ENCODE measurements at places on chromosomes 2 and 18.

GRCh38 chr2:194015751-194016150, 1641.3 kb upstream of the SLC39A10 start:
- DNase-seq: no peak

DNA sequence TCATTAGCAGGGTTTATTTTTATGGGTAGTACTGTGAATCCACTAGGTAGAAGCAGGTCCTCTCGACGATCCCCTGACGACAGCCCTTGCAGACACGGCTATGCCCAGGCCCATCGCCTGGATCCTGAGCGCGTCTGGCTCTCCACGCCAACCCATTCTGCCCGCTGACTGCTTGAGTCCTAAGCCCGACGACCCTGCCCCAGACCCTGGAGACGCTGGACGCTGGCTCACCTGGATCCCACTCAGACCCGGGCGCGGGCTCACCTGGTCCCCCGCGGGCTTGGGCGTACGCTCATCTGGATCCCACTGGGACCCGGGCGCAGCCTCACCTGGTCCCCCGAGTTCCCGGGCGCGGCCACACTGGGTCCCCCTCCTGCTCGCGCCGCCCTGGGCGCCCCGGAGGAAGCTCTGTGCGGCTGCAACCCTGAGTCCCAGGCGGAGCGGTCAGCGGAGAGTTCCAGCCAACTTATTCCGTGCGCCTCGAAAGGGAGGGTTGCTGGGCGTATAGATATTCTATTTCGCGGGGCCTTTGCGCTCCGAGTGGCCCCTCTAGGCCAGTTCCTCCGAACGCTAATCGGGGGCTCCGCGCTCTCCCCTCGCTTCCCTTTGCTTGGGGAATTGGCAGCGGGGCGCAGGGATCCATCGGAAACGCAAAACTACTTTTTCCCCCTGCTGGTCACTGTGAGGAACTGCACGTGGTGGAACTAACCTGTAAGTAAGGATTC, 22.4 kb upstream of the RMP24 start:
- DNase-seq: peak; percentile 9

DNA sequence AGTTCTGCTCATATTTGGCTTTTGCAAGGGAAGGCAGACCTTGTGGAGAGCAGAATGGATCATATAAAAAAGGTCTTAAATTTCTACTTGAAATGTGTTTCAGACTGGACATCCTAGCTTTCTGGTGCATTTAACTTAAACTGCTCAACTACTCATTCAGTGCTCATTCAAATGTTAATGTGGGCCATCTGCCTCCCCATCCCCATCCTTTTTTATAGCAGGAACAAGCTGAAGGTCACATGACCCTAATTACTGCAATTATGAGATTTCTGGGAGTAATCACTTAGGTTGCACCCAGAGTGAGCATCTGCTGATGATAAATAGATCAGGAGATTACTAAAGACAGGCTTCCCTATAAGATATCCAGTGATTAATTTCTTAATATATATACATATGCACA, 96.1 kb downstream of the MAP2 start:
- DNase-seq: no peak

GRCh38 chr18:72444798-72445155, 99.4 kb downstream of the CBLN2 start:
- no peak for DNase-seq

GRCh38 chr2:241775223-241776177, 1.1 kb upstream of the GAL3ST2 start:
- DNase-seq: no peak

GRCh38 chr18:79852561-79853302, 55.0 kb downstream of the KCNG2 start:
- DNase-seq: no peak
